Mammary microvascular endothelial cell (primary cell): ENCODE measurements at places on chromosomes 4 and X. TPM values are rescaled to one million over a fixed set of nuclear protein-coding genes. Genes with fewer than 3 reads are reported as not detected.

MAGEE1 gene
- total RNA-seq, result 0.25 and 0.87 TPM in 2 replicates

SHROOM4 gene
- total RNA-seq, result 38.3 and 45.8 TPM in 2 replicates

FMR1 gene
- 12.1 and 12.8 TPM in 2 replicates for total RNA-seq

STAP1 gene
- total RNA-seq, result not detected in 2 replicates

FAM120C gene
- total RNA-seq, result 3.6 and 5.5 TPM in 2 replicates

RTL3 gene
- total RNA-seq, result 0.20 TPM in 2 replicates

REELD1 gene
- total RNA-seq, result not detected in 2 replicates

GABRQ gene
- 0.05 and 0.13 TPM in 2 replicates for total RNA-seq

TRAPPC2 gene
- 11.2 and 12.5 TPM in 2 replicates for total RNA-seq

YY2 gene
- 0.49 and 0.87 TPM in 2 replicates for total RNA-seq

NSD2 gene
- total RNA-seq, result 65.7 and 78.3 TPM in 2 replicates

KDM6A gene
- total RNA-seq, result 11.1 and 12.1 TPM in 2 replicates

SLC49A3 gene
- 7.9 and 9.4 TPM in 2 replicates for total RNA-seq

SLIT2 gene
- total RNA-seq, result 2.4 and 3.1 TPM in 2 replicates

AFAP1 gene
- total RNA-seq, result 62.0 and 68.4 TPM in 2 replicates

LIMCH1 gene
- total RNA-seq, result 14.5 and 17.3 TPM in 2 replicates

SLC38A5 gene
- total RNA-seq, result 32.2 and 39.8 TPM in 2 replicates

PPP1R2C gene
- not detected in 2 replicates for total RNA-seq

TASL gene
- not detected in 2 replicates for total RNA-seq

LAMTOR3 gene
- total RNA-seq, result 34.8 and 36.0 TPM in 2 replicates

HTATSF1 gene
- total RNA-seq, result 36.8 and 45.3 TPM in 2 replicates

PASD1 gene
- not detected in 2 replicates for total RNA-seq

NUDT10 gene
- total RNA-seq, result 0.20 and 0.69 TPM in 2 replicates

PHOX2B gene
- not detected in 2 replicates for total RNA-seq

NDNF gene
- 0.33 and 0.39 TPM in 2 replicates for total RNA-seq

GAGE12C gene
- total RNA-seq, result not detected in 2 replicates

PHKA1 gene
- total RNA-seq, result 6.2 and 6.3 TPM in 2 replicates

ZXDB gene
- total RNA-seq, result 8.2 and 9.2 TPM in 2 replicates

RHOXF1 gene
- total RNA-seq, result not detected in 2 replicates

TDO2 gene
- total RNA-seq, result not detected in 2 replicates
